Activated CD8-positive, alpha-beta T cell treated with anti-CD3 and anti-CD28 coated beads, Interleukin-2, amount 10 ng/mL, durations not matched to agents 7 days and 5 days (primary cell): ENCODE measurements at places on chromosomes 3 and 15. TPM values are rescaled to one million over a fixed set of nuclear protein-coding genes. Genes with fewer than 3 reads are reported as not detected.

- no peak overlapping the region for H3K27ac ChIP-seq
- H3K27me3 ChIP-seq = no peaks in the 10 kb centered on the region
- no peak for DNase-seq
- no peak overlapping the region for H3K4me3 ChIP-seq
These were observed 270.0 kb upstream of the PEX5L start for GRCh38 chr3:180306691-180307090.

DNA sequence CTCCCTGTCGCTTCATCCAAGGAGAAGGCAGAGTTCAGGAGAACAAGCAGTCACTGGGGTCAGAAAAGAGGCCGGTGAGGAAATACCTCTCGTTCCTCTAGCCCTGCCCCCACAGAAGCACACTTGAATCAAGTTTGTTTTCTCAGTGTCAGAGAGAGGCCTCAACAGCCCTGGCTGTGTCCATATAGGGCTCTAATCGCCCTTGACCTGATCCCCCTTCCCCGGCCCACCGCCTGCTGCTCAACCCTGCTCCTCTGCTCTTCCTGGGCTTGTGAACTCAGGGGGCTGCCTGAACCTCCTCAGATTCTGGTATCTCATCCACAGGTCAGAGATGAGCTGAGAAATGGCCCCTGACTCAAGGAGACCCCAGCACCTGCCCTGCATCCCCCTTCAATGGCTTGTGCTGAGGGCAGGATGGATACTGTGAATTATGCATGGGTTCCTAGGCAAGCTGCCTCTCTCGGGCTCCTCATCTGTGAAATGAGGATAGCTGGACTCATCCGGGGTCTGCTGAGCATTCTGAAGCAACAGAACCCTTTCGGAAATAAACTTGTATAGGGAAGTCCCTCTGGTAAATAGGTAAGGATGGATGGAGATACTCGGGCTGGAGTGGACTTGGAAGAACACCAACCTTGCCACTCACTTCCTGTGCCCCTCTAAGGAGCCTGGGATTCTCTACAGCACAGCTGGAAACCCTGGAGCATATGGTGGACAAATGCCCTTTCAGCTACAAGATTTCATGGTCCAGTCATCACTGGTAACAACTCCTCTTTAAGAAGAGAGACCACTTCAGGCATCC lies 147.5 kb downstream of the STT3B start:
- no peak overlapping the region for H3K4me3 ChIP-seq
- H3K27ac ChIP-seq = no peak overlapping the region
- H3K27me3 ChIP-seq = no peaks in the 10 kb centered on the region
- H3K36me3 ChIP-seq = no peaks in the 10 kb centered on the region

- no peaks in the 10 kb centered on the region for H3K36me3 ChIP-seq
- DNase-seq = no peak
- no peak overlapping the region for H3K4me3 ChIP-seq
- no peaks in the 10 kb centered on the region for H3K27me3 ChIP-seq
- no peak overlapping the region for H3K27ac ChIP-seq
- H3K4me1 ChIP-seq = no peaks in the 10 kb centered on the region
These were observed 222.6 kb upstream of the NR2F2 start for GRCh38 chr15:96107916-96108315.

DNA sequence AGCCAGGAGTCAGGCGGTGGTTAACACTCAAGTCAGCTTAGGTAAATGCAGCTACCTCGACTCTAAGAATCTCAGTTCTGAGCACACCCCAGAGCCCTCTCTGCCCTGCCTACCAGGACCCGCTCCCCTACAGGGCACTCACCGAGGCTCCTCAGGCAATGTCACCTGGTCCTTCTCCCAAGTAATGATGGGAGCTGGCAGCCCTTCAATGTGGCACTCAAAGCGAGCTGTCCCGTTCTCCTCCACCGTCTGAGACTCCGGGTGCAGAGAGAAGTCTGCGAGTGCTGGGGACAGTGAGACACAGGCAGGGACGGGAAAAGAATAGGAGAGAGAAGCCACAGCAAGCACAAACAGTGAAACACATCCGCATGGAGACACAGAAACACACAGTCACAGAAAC lies 12.7 kb downstream of the IGDCC4 start:
- no peak overlapping the region for H3K4me3 ChIP-seq
- peaks cover 32% of the 10 kb centered on the region for H3K27me3 ChIP-seq
- peaks cover 5% of the 10 kb centered on the region for H3K4me1 ChIP-seq
- H3K27ac ChIP-seq = no peak overlapping the region
- H3K36me3 ChIP-seq = no peaks in the 10 kb centered on the region

- H3K4me3 ChIP-seq = no peak overlapping the region
- H3K36me3 ChIP-seq = peaks cover 3% of the 10 kb centered on the region
- H3K4me1 ChIP-seq = peaks cover 4% of the 10 kb centered on the region
These were observed 18.9 kb upstream of the EXOG start for GRCh38 chr3:38477057-38477820.

DNA sequence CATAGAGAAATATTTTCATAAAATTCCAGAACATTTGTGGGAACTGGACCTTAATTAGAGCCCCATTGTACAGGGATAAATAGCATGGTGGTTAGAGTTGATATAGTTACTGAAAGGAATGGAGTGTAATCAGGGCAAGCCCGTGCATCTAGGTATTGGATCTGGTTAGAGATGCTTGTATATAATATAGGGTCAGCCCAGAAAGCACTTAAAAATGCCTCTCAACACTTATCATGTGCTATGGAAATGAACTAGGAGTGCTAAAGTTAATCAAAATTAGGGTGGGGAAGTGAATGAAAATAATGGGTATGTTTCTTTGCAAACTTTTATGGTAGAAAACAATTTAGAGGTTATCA lies 308.3 kb upstream of the NR2E3 start:
- no peaks in the 10 kb centered on the region for H3K36me3 ChIP-seq
- H3K27ac ChIP-seq = no peak overlapping the region
- no peaks in the 10 kb centered on the region for H3K4me1 ChIP-seq
- H3K4me3 ChIP-seq = no peak overlapping the region
- no peak for DNase-seq
- H3K27me3 ChIP-seq = peaks cover 14% of the 10 kb centered on the region

DNA sequence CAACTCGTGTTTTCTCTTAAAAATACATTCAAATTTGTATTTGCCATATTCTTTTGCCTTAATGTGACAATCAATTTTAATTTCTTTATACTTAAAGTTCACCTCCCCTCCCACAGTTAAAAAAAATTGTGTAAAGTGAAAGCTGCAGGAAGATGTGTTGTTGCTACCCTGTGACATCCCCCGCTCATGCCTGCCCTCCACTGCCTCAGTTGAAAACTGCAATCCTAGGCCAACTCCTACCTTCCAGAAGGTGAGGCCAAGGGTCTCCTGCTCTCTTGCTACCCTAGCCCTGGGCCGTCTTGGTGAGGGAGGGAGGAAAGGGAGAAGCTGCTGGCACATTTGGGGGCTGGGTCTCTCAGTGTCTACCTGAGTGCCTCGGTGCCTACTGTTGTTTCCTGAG lies 57.0 kb upstream of the CMTM7 start:
- no peak overlapping the region for H3K4me3 ChIP-seq
- peak; percentile 56 for DNase-seq
- no peaks in the 10 kb centered on the region for H3K27me3 ChIP-seq
- no peak overlapping the region for H3K27ac ChIP-seq

- H3K36me3 ChIP-seq = no peaks in the 10 kb centered on the region
- H3K4me1 ChIP-seq = no peaks in the 10 kb centered on the region
- no peak overlapping the region for H3K4me3 ChIP-seq
- DNase-seq = no peak
These were observed 53.0 kb downstream of the LSAMP start for GRCh38 chr3:116392291-116392690.

- H3K27me3 ChIP-seq = peaks cover 12% of the 10 kb centered on the region
- H3K27ac ChIP-seq = no peak overlapping the region
- no peaks in the 10 kb centered on the region for H3K4me1 ChIP-seq
- no peak for DNase-seq
These were observed 54.0 kb upstream of the EIF5A2 start for GRCh38 chr3:170962411-170962810.

GRCh38 chr3:194736277-194736895 lies 50.7 kb downstream of the FAM43A start:
- DNase-seq = no peak
- H3K4me3 ChIP-seq = no peak overlapping the region

DNA sequence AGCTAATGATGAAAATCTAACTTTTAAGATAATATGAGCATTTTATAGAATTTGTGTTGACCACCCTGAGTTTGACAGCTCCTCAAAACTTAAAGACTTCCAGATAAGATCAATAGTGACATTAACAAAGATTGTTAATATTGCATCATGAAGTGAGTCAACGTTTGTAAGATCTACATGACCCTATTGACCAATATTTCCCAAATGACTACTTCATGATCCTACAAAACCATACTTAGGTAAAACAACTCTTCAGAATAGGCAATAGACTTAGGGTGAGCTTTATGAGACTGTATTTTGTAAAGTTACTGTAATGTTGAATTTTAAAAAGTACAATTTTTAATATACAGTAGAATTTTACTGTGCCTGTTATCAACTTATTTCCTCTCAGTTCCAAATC lies 422.7 kb upstream of the ALCAM start:
- no peaks in the 10 kb centered on the region for H3K4me1 ChIP-seq
- no peak overlapping the region for H3K4me3 ChIP-seq
- H3K27ac ChIP-seq = no peak overlapping the region
- no peaks in the 10 kb centered on the region for H3K36me3 ChIP-seq

DNA sequence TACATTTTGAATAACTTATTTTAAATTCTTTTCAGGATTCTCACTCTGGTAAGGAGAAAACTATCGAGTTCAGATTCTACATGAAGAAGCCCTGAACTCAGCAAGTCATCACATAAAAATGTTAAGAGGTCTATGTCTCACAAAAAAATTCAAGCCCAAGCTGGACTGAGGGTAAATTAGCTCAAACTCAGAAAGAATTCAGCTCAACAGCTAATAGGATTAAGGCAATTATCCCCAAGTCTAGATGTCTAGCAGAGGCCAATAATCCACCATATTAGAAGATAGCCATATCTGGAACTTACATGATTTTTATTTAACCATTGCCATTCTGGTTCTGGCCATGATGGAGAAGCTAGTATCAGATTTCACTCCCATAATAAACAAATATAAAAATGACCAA lies 909.7 kb downstream of the PLOD2 start:
- DNase-seq = no peak
- H3K4me3 ChIP-seq = no peak overlapping the region
- H3K27me3 ChIP-seq = no peaks in the 10 kb centered on the region
- no peaks in the 10 kb centered on the region for H3K36me3 ChIP-seq
- H3K27ac ChIP-seq = no peak overlapping the region

DNA sequence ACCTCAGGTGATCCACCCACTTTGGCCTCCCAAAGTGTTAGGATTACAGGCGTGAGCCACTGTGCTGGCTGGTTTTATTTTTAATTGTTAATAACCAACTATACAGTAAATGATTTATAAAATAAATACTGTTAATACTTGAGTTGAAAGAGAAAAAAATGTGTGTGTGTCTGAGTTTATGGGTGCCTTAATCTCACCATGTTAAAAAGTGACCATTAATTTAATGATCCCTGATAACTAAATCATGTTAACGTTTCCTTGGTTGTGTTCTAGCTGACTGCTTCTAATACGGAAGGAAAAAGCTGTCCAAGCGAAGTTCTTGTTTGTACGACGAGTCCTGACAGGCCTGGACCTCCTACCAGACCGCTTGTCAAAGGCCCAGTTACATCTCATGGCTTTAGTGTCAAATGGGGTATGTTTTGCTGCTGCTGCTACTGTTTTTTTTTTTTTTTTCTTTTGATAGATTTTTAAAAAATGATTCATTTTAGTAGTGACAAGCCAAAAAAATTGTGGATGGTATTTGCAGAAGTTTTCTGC lies 113.5 kb downstream of the GHSR start:
- no peaks in the 10 kb centered on the region for H3K27me3 ChIP-seq
- peaks cover 4% of the 10 kb centered on the region for H3K36me3 ChIP-seq
- no peak overlapping the region for H3K4me3 ChIP-seq

DNA sequence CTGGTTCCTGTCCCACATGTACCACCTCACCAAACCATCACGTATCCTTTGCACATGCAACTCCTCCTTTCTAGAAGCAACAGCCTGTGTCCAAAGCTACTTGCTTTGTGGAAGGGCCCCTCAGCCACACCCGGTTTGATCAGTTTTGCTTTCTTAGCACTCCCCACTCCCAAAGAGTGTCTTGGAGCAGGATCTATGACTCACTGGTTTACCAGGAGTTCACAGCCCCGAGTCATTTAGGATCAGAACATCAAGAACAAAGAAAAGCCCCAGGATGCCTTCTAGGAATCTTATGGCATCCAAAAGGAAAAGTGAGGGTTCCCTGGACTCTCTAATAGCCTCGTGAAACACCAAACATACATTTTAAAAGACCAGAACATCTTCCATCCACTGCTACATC lies 50.7 kb upstream of the IGF1R start:
- DNase-seq = no peak
- no peaks in the 10 kb centered on the region for H3K36me3 ChIP-seq
- peaks cover 6% of the 10 kb centered on the region for H3K27me3 ChIP-seq
- H3K4me1 ChIP-seq = peaks cover 34% of the 10 kb centered on the region
- H3K4me3 ChIP-seq = no peak overlapping the region

- H3K27ac ChIP-seq = no peak overlapping the region
- H3K4me3 ChIP-seq = no peak overlapping the region
- no peaks in the 10 kb centered on the region for H3K4me1 ChIP-seq
These were observed 155.7 kb downstream of the GREM1 start for GRCh38 chr15:32873284-32874114.

DNA sequence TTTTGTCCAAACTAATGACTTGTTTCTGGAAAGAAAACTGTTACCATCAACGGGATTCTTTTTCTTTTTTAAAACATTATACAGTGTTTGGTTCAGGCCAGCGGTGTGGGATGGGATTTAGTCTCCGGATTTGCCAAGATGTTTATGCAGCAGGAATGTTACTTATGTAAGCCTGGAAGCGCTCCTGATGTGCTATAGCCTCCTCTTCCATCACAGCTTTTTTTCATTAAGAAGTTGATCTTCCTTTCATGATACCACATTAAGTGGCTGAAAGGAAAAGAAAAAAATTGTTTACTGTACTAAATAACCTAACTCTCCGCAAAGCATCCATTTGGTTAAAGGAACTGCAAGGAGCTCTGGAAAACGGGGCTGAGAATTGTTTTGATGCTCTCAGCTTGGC lies 120.5 kb upstream of the ALDH1A3 start:
- H3K36me3 ChIP-seq = no peaks in the 10 kb centered on the region
- no peak for DNase-seq
- peaks cover 35% of the 10 kb centered on the region for H3K27me3 ChIP-seq
- H3K4me1 ChIP-seq = no peaks in the 10 kb centered on the region
- no peak overlapping the region for H3K4me3 ChIP-seq
- no peak overlapping the region for H3K27ac ChIP-seq

Gene SELENOT
- 99.8 TPM for total RNA-seq

Gene GP5
- total RNA-seq = 1.3 TPM

Gene RPN1
- total RNA-seq = 162 TPM

Gene GJD2
- total RNA-seq = not detected

Gene CYP1A2
- total RNA-seq = not detected

Gene PPP1R14D
- not detected for total RNA-seq

Gene STAC
- total RNA-seq = not detected

Gene PLXND1
- 4.1 TPM for total RNA-seq
